ENCODE measurements at places on chromosomes 16 and 17. TPM values are rescaled to one million over a fixed set of nuclear protein-coding genes. Genes with fewer than 3 reads are reported as not detected.

The KRTAP4-5 gene
- total RNA-seq = not detected

The CAVIN1 gene
- total RNA-seq = 372 TPM

The VPS9D1 gene
- 13.0 TPM for total RNA-seq

The KRT34 gene
- under 0.01 TPM for total RNA-seq

The OR1G1 gene
- total RNA-seq = not detected

The PROCA1 gene
- total RNA-seq = 2.6 TPM

The DHODH gene
- 2.8 TPM for total RNA-seq

The CCDC144A gene
- total RNA-seq = 12.3 TPM

The TSPOAP1 gene
- 4.0 TPM for total RNA-seq

The MT4 gene
- not detected for total RNA-seq

The CCL5 gene
- not detected for total RNA-seq

The MYH3 gene
- total RNA-seq = 0.50 TPM

The CA7 gene
- not detected for total RNA-seq

The TMC7 gene
- 0.51 TPM for total RNA-seq

The PCGF2 gene
- 2.3 TPM for total RNA-seq

The TP53 gene
- total RNA-seq = 24.7 TPM

The BCKDK gene
- total RNA-seq = 12.6 TPM

The SLC6A2 gene
- total RNA-seq = not detected

The IRX5 gene
- total RNA-seq = 0.17 TPM

The KIF19 gene
- total RNA-seq = not detected

The NPIPB13 gene
- total RNA-seq = 1.3 TPM

The FADS6 gene
- not detected for total RNA-seq

The SETD6 gene
- total RNA-seq = 8.2 TPM

The CDH15 gene
- 0.99 TPM for total RNA-seq

The B4GALNT2 gene
- under 0.01 TPM for total RNA-seq

The GALR2 gene
- not detected for total RNA-seq

The DNAI2 gene
- not detected for total RNA-seq

The KRTAP1-1 gene
- total RNA-seq = not detected

The TMEM92 gene
- total RNA-seq = not detected

The RNF166 gene
- 13.6 TPM for total RNA-seq

The CACNG1 gene
- not detected for total RNA-seq

The SLC16A13 gene
- total RNA-seq = 0.26 TPM

The CPHXL2 gene
- not detected for total RNA-seq

The SLC13A2 gene
- total RNA-seq = not detected

The RGS11 gene
- total RNA-seq = 6.3 TPM

The SNX20 gene
- total RNA-seq = not detected

The PDP2 gene
- 7.7 TPM for total RNA-seq

The CCL14 gene
- total RNA-seq = not detected

The GCGR gene
- total RNA-seq = not detected

The GABARAP gene
- total RNA-seq = 173 TPM

The KRT37 gene
- total RNA-seq = not detected

The CLEC16A gene
- 17.2 TPM for total RNA-seq

The ACSM3 gene
- 1.3 TPM for total RNA-seq

The FAM171A2 gene
- total RNA-seq = 5.0 TPM

The NDUFAF8 gene
- 30.6 TPM for total RNA-seq

The KRTAP2-1 gene
- total RNA-seq = not detected

The SMARCE1 gene
- 75.6 TPM for total RNA-seq

The SLC16A6 gene
- total RNA-seq = 1.5 TPM

The CLDN6 gene
- total RNA-seq = not detected

The ARHGAP44 gene
- 1.7 TPM for total RNA-seq

The MFSD6L gene
- not detected for total RNA-seq

The GP2 gene
- total RNA-seq = not detected

The PKD1 gene
- total RNA-seq = 199 TPM

The CRYM gene
- 0.26 TPM for total RNA-seq

Measured in fibroblast of lung (primary cell).